ENCODE measurements at places on chromosomes 11 and 22. TPM values are rescaled to one million over a fixed set of nuclear protein-coding genes. Genes with fewer than 3 reads are reported as not detected.

Gene OR52I1
- not detected for total RNA-seq

Gene CARNS1
- total RNA-seq = under 0.01 TPM

Gene FXYD2
- not detected for total RNA-seq

Gene OR5D13
- not detected for total RNA-seq

Gene NTM
- 82.5 TPM for total RNA-seq

Gene SLC7A4
- 0.22 TPM for total RNA-seq

Gene GLYATL2
- total RNA-seq = 1.4 TPM

Gene PRR33
- not detected for total RNA-seq

Gene MOGAT2
- total RNA-seq = not detected
